AG08395 (cell line): ENCODE measurements at places on chromosomes 5 and 9.

DNA sequence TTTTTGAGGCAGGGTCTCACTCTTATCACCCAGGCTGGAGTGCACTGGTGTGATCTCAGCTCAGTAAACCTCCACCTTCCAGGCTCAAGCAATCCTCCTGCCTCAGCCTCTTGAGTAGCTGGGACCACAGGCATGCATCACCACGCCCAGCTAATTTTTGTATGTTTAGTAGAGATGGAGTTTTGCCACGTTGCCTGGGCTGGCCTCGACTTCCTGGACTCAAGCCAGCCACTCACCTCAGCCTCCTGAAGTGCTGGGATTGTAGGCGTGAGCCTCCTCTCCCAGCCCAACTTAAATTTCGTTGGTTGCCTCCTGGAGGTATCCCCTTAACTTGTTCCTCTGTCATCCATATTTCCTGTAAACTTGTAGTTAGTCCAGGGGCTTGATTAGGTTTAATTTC, 47.2 kb downstream of the RAB24 start:
- no peak for DNase-seq

GRCh38 chr5:113128082-113128481, 151.5 kb downstream of the DCP2 start:
- DNase-seq = no peak

DNA sequence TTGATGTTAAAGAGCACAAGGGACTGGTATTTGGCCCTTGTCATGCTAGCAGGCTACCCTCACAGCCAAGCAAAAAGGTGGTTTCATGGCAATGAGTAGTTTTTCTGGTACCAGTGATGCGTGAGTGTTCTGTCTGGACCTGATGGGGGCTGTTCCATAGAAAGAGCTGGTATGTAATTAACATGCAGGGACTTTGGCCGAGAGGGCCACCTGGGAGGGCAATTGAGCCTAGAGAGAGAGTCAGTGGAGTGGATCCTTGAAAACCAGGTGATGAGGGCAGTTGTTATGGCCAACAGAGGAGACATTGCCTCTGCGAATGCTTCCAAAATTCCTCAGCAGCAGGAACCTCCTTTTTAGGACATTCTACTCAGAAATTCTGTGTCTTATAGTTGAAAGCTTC, 383.3 kb downstream of the PSAT1 start:
- no peak for DNase-seq

DNA sequence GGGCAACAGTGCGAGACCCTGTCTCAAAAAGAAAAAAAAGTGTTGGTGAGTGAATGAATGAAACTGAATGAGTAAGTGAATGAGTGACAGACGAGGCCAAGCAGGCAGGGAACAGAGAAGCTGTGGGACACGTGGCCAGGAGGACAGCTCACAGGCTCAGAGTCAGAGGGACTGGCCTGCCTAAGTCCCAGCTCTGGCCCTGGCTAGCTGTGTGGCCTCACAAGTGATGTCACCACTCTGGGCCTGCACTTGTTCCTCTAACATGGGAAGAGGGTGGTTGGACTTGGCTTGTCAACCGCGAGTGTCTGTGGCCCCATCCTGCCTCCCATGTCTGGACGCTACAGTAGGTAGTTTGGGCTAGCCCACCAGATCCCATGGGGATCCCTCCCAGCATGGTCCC, 4.7 kb upstream of the PLPP7 start:
- DNase-seq = no peak

DNA sequence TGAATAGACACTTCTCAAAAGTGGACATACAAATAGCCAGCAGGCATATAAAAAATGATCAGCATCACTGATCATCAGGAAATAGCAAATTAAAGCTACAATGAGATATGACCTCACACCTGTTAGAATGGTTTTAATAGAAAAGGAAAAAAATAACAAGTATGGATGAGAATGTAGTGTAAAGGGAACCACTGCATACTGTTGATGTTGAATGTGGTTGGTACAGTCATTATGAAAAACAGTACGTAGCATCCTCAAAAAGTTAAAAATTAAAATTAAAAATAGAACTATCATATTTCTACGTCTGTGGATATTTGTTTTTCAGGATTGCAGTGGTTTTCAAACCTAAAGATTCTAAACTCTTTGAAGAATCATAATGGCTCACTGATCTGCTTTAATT, 215.1 kb upstream of the NREP start:
- no peak for DNase-seq

DNA sequence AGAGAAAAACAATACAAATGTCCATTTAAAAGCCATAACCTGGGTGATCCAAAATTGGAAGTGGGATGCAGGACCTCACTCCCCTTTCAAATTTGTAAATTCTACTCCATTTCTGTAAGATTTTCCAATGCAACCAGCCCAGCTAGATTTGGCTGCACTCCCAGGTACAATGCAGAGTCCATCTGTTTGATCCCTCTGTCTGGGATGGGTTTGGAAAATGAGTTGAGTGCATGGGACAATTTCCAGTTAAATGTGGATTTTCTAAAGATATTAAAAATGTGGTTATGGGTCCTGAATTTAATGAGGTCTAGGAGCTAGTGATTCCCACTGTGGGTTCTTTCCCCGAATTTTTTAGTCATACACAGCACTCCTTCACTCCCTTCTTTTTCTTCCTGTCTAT, 104.0 kb upstream of the ATP10B start:
- no peak for DNase-seq

GRCh38 chr5:96816411-96816939, 8.7 kb upstream of the ERAP1 start:
- no peak for DNase-seq
